NCI-H2171 (cell line): ENCODE measurements at places on chromosomes 4 and X.

DNA sequence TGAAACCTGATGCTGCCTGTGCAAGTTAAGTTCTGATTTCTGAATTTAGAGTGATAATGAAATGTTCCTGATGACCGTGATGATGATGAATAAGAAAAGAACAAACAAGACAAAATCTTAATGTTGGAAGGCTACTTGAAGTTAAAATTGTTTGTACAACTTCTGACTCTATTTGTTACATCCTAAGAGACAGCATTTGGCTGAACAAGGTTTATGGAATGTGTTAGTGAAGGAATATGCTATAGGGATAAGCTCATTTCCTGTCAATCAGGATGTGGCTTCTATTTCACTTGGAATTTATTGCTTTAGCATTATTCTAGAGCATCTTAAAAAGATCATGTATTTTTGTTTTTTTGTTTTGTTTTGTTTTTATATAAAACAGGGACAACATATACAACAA lies 267.5 kb downstream of the FAT4 start:
- DNase-seq = no peak

- no peak for DNase-seq
Observed at GRCh38 chr4:61786211-61786610, 586.1 kb downstream of the ADGRL3 start.

- no peak for DNase-seq
Observed at GRCh38 chr4:175282407-175282806, 364.2 kb downstream of the ADAM29 start.

- peak; percentile 47 for DNase-seq
Observed at GRCh38 chr4:46123913-46124755, at the start of gene GABRG1. TSS of gene GABRG1 (minus strand) at chr4:46124054. CDS start at chr4:46123913, 141 bp downstream.

- no peak for DNase-seq
Observed at GRCh38 chr4:95838192-95838591, 1.7 kb upstream of the PDHA2 start.

GRCh38 chr4:1056671-1057402 lies 45.4 kb downstream of the FGFRL1 start:
- DNase-seq = no peak

GRCh38 chrX:153924149-153924861 lies 1.8 kb downstream of the ARHGAP4 start:
- DNase-seq = no peak

GRCh38 chrX:46263494-46263893 lies 281.7 kb downstream of the ZNF674 start:
- DNase-seq = no peak

- DNase-seq = no peak
Observed at GRCh38 chr4:123786920-123787319, 390.3 kb downstream of the SPRY1 start.

- DNase-seq = no peak
Observed at GRCh38 chrX:22748093-22748999, 251.4 kb upstream of the DDX53 start.

DNA sequence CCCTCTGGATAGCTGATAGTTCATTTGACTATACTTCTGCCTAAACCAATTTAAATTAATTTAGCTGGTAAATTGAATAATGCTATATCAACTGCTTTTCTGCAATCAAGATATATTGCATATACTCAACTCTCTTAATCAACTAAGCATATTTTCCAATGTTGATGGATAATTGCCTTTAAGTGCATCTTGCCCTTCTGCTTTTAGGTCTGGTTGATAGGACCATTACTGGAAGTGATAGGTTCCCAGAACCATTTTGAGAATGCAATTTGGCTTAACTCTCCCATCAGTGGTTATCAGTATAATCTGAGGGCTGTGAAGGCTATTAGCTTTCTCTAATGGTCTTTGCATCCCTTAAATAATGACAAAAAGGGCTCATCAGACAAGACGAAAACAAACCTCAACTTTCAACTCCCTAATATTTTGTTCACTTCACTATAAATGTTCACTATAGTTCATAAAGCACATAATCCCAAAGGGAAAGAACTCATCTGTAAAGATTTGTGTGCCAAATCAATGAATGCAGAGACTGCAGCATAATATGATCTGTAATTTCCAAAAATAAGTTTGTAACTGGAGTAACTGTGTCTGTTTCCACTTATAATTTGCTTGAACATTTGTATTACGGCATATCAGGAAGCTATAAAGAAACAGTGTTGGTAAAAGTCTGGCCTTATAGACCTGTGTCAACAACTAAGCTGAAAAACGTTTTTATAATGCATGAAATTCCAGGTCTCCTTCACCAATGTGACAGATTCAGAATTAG lies 273.6 kb downstream of the FBXO8 start:
- no peak for DNase-seq

DNA sequence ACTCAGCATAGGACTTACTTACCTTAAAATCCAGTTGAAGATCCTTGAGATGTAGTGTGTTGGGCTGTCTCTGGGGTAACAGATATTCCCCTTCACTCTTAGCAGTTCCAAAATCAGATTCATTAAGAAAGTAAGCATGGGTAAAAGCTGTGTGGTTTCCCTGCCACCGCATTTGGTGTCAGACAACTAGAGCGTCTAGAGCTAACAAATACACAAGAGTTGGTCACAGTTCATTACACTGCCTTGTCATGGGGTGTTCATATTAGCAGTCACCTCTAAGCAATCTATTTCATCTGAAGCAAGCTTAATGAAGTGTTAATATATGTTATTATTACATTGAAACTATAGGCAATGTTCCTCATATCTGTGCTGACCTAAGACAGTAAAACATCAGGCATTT lies 342.8 kb downstream of the PPARGC1A start:
- no peak for DNase-seq

DNA sequence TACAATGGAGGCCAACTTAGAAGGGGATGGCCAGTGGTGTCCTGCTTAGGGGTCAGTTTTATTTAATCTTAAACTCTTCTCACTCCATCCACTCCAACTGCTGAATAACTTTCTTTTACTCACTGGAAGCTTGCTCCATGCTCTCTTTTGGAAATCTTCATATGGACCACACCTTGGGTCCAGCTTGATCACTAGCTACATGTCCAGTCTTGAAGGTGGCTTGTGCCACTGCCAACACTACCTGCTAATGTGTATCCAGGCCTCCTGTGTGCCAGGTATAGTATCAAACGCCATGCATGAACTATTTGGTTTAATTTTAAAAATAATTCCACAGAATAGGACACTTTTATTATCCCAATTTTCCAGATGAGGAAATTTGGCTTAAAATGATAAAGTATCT lies 37.0 kb upstream of the KDR start:
- DNase-seq = no peak

GRCh38 chr4:168183717-168184571 lies 91.6 kb downstream of the ANXA10 start:
- DNase-seq = peak; percentile 2

DNA sequence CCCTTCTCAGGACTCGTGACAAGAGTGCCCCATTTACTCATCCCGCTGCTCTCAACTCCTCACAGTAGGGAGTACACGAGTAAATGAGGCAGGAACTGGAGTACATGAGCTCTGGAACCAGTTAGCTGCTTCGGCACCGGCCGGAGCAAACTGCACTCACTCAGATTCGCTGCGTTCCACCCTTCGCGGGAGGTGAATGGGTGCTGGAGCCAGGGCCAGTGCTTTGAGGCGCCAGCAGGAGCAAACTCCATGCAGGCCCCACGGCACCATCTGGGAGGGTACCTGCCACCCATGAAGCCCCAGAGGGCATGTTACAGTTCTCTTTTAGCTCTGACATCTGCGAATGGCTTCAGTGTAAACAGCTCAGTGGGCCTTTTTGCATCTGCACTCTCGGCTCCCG lies 315.5 kb upstream of the GK2 start:
- peak; percentile 21 for DNase-seq

DNA sequence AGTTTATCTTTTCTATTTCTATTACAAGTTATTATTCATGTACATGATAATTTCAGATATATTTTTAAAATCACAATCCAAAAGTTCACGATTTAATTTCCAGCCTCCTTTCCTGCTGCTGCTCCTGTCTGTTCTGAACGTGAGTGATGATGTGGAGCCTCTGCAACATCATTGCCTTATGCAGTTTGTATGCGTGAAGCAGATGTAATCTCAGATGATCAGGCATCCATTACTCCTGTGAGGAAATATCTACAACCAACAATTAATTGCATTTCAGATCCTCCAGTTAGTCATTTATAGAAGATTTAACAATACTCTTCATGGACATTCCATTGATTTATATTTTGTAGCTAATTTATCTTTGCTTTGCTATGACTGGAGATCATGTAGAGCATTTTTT lies 668.7 kb upstream of the EPHA5 start:
- no peak for DNase-seq

DNA sequence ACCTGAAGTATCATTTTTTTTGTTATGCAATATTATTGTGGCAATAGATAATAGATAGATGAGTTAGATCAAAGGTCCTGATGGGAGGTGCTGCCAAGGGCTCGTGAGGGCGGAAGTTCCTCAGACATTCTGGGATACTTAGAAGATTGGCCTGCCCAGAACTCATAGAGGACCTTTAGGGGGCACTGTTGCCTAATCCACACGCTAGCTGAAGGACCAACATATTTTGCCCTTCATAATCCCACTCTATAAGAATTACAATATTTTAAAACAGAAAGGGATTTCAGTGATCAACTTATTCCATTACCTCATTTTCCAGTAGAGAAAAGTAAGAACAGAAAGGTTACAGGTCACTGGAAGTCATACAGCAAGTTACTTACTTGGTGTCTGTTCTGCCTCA lies 22.9 kb upstream of the COX7B2 start:
- DNase-seq = no peak

GRCh38 chr4:13348216-13348615 lies 135.9 kb downstream of the RAB28 start:
- DNase-seq = no peak

- no peak for DNase-seq
Observed at GRCh38 chr4:51851090-51851936, 8.4 kb downstream of the DCUN1D4 start.

GRCh38 chr4:96383349-96383748 lies 543.5 kb downstream of the PDHA2 start:
- no peak for DNase-seq

DNA sequence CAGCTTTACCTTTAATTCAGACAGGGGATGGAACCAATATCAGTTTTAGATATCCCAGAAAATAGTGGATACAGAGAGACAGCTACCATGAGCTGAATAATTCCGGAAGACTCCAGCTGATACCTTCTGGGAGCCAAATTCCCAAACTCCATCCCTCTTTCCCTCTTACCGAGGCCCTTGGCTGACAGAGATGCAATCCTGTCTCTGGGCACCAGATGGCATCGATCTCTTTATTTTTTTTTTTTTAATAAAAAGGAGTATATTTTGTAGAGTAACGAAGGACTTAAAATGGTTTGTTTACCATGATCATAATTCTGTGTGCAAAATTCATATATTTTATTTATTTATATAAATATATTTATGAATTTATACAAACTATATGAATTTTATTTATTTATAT lies 31.0 kb downstream of the RAB40A start:
- no peak for DNase-seq
